ENCODE measurements at places on chromosomes 4 and X. TPM values are rescaled to one million over a fixed set of nuclear protein-coding genes. Genes with fewer than 3 reads are reported as not detected.

The PRSS12 gene
- total RNA-seq: not detected

The CXCL6 gene
- not detected for total RNA-seq

The MYL5 gene
- total RNA-seq: 4.0 TPM

The RHOH gene
- total RNA-seq: 0.29 TPM

The FAM9C gene
- not detected for total RNA-seq

The RAPGEF2 gene
- total RNA-seq: 35.7 TPM

The HSD17B13 gene
- total RNA-seq: 0.12 TPM

The DDX53 gene
- not detected for total RNA-seq

The PLCXD1 gene
- 9.0 TPM for total RNA-seq

The DMP1 gene
- total RNA-seq: not detected

The S100P gene
- not detected for total RNA-seq

The SSX2 gene
- not detected for total RNA-seq

Data from right cardiac atrium (tissue), 5 donors.